ENCODE measurements at places on chromosomes 5 and 9. TPM values are rescaled to one million over a fixed set of nuclear protein-coding genes. Genes with fewer than 3 reads are reported as not detected.

The FBP2 gene
- total RNA-seq = not detected

The HTR1A gene
- not detected for total RNA-seq

The ADAMTS19 gene
- not detected for total RNA-seq

The AFAP1L1 gene
- total RNA-seq = 9.5 TPM

The IFNE gene
- total RNA-seq = 1.7 TPM

The IL3 gene
- not detected for total RNA-seq

The EQTN gene
- total RNA-seq = not detected

The MYOZ3 gene
- total RNA-seq = 0.22 TPM

The PCDHGA10 gene
- total RNA-seq = not detected

The PDE8B gene
- 1.7 TPM for total RNA-seq

The IL4 gene
- not detected for total RNA-seq

The IFNK gene
- not detected for total RNA-seq

The PRRT1B gene
- total RNA-seq = not detected

The ELAVL2 gene
- 0.06 TPM for total RNA-seq

The IFNB1 gene
- total RNA-seq = not detected

The MCTP1 gene
- total RNA-seq = 8.3 TPM

The INSL4 gene
- 16.7 TPM for total RNA-seq

The GGTA1 gene
- total RNA-seq = not detected

The MARCOL gene
- not detected for total RNA-seq

The SLC46A2 gene
- total RNA-seq = not detected

The CDH6 gene
- 0.22 TPM for total RNA-seq

The NCS1 gene
- 50.2 TPM for total RNA-seq

The RNF183 gene
- not detected for total RNA-seq

The SMIM3 gene
- total RNA-seq = 7.7 TPM

The PDCD1LG2 gene
- total RNA-seq = 0.13 TPM

The SPATA31E1 gene
- total RNA-seq = not detected

The KIF24 gene
- total RNA-seq = 3.7 TPM
